ELR (cell line): ENCODE measurements at places on chromosomes 12 and 14.

GRCh38 chr14:30657050-30657449, 34.9 kb downstream of the SCFD1 start:
- no peak for DNase-seq

DNA sequence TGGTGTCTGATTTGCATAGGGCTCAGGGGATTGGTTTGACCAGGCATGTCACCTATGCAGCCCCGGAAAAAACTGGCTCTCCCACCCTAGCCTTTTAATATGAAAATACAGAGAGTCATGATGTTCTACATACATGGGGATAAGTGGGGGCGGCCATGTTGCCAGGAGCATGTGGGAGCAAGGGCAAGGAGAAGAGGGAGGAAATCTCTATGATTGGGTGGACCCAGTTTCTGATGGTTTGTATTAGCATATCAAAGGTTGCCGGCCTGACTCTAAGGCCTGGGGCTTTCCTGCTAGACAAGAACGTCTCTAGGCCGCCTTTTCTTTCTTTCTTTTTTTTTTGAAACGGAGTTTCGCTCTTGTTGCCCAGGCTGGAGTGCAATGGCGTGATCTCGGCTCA, 123.4 kb upstream of the CPSF6 start:
- DNase-seq = no peak

GRCh38 chr14:22552827-22553076, 36.3 kb downstream of the DAD1 start:
- no peak for DNase-seq

DNA sequence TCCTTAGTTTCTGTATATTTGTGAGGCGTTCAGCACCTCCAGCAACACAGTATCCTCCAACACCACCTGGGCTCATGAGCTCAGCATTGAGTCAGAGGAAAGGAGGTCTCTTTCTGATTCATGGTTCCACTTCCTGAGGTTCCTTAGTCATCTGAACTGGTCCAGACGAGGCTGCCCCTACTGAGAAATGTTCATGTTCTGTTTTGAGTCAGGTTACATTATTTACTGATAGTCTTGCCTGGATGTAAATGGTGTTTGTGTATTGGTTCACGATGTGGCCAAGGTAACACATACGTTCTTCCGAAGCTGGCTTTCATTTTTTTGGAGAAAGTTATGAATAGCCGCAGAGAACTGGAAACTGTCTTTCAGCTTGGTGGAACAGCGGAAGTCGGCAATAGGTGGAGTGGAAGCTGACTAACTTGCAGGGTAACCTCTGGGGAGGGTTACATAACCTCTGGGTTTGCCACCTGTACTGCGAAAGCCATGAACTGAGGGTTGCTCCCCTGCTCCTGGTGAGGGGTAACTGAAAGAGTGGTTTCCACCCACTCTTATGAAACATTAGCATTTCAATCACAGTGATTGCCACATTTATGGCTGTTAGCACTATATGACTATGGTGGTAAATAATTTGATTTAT, 42.2 kb upstream of the MANSC4 start:
- DNase-seq = peak; percentile 98

DNA sequence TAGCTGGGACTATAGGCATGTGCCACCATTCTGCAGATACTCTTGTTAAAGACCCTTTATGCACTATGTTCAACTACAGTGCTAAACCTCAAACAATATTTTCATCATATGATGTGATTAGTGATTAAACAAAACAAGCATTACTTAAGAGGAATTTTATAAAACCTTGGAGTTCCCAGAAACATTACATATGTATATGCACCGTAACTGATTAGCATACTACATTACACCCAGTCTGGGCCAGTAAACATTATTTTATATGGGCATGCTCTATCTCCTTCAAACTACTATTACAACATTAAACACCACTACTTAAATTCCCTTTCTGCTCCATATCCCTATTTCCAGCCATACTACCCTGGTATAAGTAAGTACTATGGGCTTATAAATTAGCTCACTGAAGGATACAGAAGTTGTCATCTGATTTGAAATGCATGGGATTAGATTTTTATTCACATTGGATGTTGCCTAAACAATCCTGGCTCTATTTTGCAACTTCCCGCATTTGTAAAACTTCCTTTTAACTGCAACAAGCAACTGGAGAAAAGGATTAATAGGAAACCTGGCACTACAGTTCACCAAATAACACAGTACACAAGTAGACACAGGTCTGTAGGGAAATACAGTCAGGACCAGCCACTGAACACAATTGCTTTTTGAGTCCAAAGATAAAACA, 205.8 kb downstream of the MED13L start:
- no peak for DNase-seq

DNA sequence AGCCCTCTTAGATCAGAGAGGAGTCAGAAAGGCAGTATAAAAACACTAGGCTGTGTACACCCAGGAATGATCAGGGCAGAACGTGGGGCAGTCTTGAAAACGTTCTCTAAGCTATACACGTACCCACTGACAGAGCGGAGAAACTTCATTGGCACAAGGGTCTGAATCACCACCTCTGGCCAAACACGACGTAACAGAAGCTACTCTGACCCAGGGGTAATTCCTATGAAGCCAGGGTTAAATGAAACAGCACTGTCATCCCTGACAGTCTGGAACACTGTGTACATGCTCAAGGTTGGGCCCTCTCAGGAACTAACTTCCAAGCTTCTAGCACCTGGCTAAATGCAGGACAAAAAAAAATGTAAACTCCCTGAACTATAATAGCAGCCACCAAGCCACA, 38.4 kb downstream of the PARP11 start:
- DNase-seq = no peak

DNA sequence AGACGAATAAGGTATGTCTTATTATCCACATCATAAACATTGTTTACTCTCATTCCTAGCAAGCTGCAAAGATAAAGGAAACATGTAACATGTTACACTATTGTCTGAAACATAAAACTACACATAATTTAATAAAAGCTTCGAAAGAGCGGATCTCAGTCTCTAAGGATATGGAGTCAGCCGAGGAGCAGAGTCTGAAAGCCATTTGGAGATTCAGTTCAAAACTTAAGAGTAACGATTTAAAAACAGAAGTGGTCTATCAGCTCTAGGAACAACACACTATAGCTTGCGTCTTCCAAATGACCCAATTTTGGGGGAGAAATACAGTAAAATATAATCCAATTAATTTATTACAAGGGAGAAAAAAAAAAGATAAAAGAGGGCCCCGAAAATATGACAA, 775 bp downstream of the NEMF start:
- DNase-seq = peak; percentile 28

GRCh38 chr14:97298736-97299135, 501.6 kb downstream of the VRK1 start:
- DNase-seq = no peak

GRCh38 chr12:5487948-5488625, 56.2 kb downstream of the NTF3 start:
- no peak for DNase-seq

DNA sequence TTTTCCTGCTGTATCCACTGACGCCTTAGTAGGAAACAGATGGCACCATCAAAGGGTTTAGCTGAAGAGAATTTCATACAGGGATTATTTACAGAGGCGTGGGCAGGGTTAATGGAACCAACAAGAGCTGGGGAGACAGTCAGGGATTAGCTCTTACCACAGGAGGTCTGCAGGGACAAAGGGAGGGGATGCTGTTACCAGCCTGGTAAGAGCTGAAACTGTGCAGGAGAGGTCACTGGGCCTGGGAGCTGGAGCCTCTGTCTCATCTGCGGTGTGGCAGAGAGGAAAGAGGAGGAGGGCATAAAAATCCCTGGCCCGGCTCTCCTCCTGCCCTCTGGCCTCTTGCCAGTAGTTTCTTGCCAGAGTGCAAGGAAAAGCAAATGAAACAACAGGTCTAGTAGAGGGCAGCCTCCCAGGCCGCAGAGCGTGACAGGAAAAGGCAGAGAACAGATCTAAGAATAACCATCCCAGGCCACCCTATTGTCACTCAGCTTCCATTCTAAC, 18.9 kb upstream of the POC1B start:
- DNase-seq = no peak
